ENCODE measurements at places on chromosomes 7 and 10.

DNA sequence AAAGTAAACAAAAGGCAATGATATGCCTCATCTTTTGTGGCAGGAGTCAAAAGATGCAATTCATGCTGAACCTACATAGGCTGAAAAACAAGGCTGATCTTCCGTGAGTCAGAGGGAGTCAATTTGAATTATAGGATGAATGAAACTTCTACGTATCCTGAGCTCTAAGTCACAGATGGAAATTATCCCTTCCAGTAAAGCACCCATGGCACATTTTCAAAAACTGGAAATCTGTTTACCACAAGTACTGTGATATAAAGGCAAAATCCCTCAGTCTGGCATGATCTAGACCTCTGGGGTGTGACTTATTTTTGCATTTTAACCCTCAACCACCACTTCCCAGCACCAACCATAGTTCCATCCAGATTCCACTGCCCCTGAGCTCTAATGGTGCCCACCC lies 69.6 kb downstream of the NRG3 start:
- DNase-seq, result no peak

DNA sequence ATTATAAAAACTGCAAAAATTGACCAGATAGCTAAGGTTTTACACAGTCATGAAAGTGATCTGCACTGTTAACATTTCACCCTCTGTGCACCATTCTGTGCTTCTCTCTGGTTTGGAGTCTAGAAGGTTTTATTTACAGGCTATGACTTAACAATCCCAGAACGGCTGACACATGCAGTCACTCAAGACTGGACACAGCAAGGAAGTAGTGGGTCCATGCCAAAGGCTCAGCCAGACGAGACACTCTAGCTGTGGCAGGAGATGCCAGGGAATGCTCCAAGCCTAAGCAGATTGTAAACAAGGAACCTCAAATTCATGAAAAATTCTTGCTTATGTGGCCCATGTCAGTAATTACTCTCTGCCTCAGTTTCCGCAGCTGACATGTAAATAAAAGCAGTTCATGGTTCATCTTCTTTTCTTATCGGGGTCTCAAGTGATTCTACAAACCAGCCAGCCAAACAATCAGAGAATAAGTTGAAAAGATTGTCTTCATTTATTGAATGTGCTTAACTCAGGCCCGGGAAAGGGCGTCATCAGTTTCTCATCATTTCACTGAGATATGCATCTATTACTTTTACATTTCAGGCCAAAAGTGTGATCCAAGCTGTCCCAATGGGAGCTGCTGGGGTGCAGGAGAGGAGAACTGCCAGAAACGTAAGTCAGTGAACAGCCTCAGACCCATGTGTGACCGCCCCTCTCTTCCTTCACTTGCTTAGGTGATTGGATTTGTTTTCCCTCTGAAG lies 132.1 kb downstream of the EGFR start:
- DNase-seq, result no peak

GRCh38 chr10:44935201-44935965 lies 24.2 kb upstream of the RASSF4 start:
- no peak for DNase-seq

GRCh38 chr7:64192775-64193174 lies 14.2 kb upstream of the ZNF735 start:
- DNase-seq, result no peak

- no peak for DNase-seq
Measured at GRCh38 chr7:158228986-158229385, 358.6 kb downstream of the PTPRN2 start.

- no peak for DNase-seq
Measured at GRCh38 chr7:145692237-145692950, 424.2 kb upstream of the CNTNAP2 start.

DNA sequence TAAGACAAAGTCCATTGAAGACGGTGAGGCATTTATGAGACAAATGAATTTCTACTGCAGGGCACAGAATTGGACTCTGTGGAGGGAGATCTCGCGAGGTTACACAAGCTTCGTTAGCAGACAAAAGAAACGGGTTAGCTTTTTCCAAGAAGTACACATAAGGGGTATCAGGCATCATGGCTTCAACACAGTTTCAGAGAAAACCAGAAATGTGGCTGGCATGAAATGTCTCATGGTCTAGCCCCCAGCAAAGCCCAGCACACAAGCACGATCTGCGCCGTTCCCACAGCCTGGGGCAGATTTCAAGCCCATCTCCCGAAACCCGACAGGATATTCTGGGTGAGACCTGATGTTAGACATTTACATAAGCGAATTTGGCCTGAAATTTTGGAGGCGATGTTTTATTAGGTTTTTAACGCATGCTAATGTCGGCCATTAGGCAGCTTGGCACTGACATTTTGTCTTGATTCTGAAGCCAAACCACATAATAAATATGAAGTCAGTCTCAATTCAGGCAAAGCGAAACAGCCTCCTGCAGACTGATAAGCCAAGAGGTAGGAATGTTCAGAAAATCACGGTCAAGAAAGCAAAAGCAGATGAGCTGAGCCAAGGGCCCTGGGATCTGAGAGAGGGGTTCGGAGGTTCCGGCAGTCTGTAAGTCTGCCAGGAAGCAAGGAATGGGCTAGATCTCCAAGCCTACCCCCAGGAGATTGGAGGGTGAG lies 240.5 kb downstream of the PRPF18 start:
- no peak for DNase-seq

GRCh38 chr10:71299071-71299785 lies 19.8 kb upstream of the SLC29A3 start:
- DNase-seq, result peak; percentile 76

- DNase-seq, result no peak
Measured at GRCh38 chr10:100651916-100652315, 93.5 kb upstream of the PAX2 start.

DNA sequence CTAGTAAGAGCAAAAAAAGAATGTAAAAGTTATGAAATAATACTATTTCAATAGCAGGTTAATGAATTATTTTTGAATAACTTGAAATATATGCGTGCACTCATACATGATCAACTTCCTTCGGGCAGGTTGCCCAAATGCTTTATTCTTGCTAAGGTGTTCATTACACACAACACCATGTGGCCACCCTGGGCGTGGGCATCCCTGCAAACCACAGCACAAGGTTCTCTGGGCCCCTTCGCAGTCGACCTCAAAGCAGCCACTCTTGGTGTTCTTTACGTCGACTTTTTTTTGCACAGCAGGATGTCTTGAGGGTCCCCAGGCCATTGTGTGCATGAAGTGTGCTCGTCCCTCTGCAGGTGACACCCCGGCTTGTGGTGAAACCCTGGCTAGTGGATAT lies 300.7 kb upstream of the PITRM1 start:
- DNase-seq, result no peak

GRCh38 chr7:82605247-82605864 lies 161.8 kb upstream of the CACNA2D1 start:
- DNase-seq, result peak; percentile 51

DNA sequence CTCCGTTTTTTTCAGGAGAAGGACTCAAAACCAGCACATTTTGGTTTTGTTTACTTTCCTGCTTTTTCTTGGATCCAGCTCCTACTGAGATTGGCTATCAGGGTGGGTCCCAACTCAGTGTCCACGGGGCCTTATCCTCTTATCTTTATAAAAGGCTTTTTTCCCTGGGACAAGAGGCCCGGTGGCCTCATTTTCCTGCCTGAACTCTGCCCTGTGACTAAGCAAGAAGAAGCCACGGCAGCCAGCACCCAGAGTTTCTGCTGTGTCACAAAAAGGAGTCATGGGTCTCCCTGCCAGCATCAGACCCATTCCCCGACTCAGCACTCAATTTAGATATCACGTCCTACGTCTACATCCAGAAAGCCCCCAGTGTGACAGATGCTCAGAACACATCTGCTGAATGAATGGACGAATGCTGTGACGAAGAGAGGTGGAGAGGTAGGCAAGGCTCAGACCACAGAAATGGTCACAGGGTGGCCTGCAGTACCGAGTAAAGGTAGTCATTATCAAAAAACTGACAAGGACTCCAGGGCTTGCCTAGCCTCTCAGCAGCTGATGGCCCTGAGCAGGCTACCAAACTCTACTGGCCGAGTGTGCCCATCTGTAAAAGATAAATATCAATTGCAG lies 16.7 kb downstream of the DLG5 start:
- DNase-seq, result peak; percentile 24

GRCh38 chr10:62583876-62584615 lies 209.9 kb downstream of the ZNF365 start:
- peak; percentile 50 for DNase-seq

- no peak for DNase-seq
Measured at GRCh38 chr10:77236700-77237099, 400.9 kb downstream of the KCNMA1 start.

- DNase-seq, result peak; percentile 90
Measured at GRCh38 chr7:4745971-4746919, 29.2 kb upstream of the AP5Z1 start.

GRCh38 chr10:132746801-132747625 lies 38.9 kb downstream of the NKX6-2 start:
- DNase-seq, result no peak

- no peak for DNase-seq
Measured at GRCh38 chr10:27794157-27794556, 48.5 kb upstream of the MKX start.

- no peak for DNase-seq
Measured at GRCh38 chr10:59125666-59126065, 50.8 kb upstream of the PHYHIPL start.

DNA sequence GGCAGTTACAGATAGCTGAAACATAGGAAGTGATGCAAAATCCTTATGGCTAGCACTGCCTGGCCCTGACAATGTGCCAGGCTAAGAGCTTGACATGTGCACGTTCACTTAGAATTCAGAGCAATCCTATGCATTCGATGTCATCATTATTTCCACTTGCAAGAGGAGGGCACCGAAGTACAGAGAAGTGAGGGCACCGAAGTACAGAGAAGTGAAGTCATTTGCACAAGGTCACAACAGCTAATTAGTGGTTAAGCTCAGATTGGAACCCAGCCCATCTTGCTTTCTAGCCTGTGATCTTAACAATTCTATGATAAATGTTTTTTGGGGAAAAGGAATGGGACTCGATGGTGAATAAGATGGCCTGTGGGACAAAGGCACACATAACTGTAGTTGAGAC lies 73.4 kb downstream of the ARHGAP22 start:
- no peak for DNase-seq

GRCh38 chr10:45452743-45453452 lies 78.9 kb downstream of the ALOX5 start:
- DNase-seq, result no peak

DNA sequence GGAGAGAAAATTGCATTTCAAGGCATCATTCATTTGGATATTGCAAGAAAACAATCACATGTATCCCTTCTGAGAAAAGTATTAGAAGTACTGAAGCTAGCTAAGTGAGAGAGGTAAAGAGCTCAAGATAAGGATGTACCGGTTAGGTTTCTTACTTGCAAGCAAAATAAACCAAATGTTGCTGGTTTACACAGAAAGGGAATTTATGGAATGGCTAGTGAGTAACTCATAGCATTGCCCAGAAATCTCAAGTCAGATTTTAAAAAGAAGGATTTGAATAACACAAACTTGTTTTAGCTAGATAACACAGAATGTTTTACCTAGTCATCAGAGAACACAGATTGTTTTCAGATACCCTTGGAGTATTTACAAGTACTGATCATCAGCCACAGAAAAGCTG lies 30.6 kb downstream of the KLHL7 start:
- DNase-seq, result no peak

DNA sequence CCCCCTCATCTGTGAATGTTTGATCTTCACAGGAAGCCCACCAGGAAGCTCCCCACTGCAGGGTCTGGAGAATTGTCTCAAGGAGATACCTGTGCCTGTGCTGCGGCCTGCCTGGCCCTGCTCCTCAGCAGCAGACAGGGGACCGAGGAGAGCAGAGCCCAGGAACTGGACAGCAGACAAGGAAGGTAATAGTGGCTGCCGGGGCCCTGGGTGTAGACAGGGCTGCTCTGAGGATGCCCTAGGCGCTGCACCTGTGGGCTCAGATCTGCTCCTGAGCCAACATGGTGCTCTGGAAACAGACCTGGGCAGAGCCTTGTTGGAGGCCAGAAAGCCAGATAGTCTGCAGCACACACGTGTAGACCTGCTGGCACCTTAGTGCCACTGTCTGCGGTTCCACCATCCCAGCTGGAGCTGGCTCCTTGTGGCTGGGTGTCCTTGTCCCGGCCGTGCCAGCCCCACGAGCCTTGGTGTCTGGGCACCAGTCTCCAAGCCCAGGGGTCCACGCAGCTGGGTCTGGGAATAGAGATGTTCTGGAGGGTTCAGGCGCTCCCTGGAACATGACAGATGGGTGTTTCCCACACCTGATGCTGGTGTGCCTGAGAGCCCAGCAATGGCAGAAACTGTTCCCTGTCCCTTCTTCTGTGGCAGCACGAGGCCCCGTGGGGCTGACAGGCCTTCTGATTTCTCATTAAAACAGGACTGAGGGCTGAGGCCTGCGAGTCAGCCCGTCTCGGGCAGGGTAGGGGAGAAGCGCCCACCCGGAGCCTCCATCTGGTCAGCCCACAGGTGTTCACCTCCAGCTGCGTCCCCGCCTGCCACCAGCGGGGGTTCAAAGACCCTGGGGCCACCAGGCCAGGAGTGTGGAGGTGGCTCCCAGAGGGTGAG lies 44.7 kb downstream of the ZNF467 start:
- no peak for DNase-seq

DNA sequence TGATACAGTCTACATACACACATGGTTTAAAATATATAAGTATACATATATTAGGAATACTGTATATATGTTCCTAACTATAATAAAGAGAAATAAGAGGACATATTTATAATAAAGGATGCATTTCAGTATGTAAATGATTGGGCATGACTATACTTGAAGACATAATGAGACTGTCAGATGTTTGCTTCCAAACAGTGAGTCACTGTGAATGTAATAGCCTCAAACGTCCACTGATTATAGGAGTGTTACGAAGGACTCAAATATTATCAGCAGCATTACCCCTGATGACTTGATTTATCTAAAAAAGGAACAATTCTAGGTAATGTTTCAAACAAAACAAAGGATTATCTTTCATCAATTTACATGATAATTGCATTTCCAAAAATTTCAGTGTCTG lies 39.9 kb upstream of the NRBF2 start:
- no peak for DNase-seq

GRCh38 chr7:143497008-143497795 lies 19.5 kb downstream of the TAS2R41 start:
- DNase-seq, result peak; percentile 53

DNA sequence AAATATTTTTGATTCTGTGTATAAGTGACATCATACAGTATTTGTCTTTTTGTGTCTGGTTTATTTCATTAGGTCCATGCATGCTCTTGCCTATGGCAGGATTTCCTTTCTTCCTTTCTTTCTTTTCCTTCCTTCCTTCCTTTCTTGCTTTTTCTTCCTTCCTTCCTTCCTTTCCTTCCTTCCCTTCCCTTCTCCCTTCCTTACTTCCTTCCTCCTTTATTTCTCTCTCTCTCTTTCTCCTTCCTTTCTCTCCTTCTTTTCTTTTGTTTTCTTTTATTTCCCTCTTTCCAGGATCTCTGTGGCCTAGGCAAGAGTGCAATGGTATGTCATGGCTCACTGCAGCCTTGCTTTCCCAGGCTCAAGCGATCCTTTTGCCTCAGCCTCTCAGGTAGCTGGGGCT lies 31.4 kb upstream of the CALU start:
- no peak for DNase-seq

- no peak for DNase-seq
Measured at GRCh38 chr10:118910702-118911101, 118.8 kb upstream of the NANOS1 start.

GRCh38 chr7:112573302-112574039 lies 92.7 kb downstream of the LSMEM1 start:
- no peak for DNase-seq

- peak; percentile 86 for DNase-seq
Measured at GRCh38 chr7:36717586-36717985, 6.7 kb downstream of the AOAH start.

- DNase-seq, result no peak
Measured at GRCh38 chr10:19498393-19499290, 317.6 kb upstream of the PLXDC2 start.

GRCh38 chr10:127935071-127935561 lies 28.2 kb downstream of the PTPRE start:
- DNase-seq, result peak; percentile 41
